ENCODE measurements at places on chromosomes 13 and 19.

GRCh38 chr19:14115756-14116155 lies 1.8 kb downstream of the PRKACA start:
- no peak for DNase-seq

DNA sequence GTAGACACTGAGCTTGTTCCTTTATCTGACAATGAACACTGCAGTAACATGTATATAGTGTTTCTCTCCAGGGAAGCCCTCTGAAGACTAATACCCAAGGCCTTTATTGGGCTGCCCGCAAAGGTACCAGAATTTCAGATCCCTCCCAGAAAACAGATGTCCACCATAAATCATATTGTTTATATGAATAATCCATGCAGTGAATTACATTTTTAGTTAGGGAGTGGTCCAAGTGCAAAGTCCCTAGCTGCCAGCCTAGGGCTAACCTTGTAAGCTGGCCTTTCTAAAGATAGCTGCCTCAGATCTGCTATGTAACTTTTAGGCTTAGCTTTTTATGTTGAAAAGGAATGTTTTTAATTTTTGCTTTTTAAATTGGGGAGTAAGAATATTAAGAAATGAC lies 44.7 kb downstream of the TDRD3 start:
- no peak for DNase-seq

DNA sequence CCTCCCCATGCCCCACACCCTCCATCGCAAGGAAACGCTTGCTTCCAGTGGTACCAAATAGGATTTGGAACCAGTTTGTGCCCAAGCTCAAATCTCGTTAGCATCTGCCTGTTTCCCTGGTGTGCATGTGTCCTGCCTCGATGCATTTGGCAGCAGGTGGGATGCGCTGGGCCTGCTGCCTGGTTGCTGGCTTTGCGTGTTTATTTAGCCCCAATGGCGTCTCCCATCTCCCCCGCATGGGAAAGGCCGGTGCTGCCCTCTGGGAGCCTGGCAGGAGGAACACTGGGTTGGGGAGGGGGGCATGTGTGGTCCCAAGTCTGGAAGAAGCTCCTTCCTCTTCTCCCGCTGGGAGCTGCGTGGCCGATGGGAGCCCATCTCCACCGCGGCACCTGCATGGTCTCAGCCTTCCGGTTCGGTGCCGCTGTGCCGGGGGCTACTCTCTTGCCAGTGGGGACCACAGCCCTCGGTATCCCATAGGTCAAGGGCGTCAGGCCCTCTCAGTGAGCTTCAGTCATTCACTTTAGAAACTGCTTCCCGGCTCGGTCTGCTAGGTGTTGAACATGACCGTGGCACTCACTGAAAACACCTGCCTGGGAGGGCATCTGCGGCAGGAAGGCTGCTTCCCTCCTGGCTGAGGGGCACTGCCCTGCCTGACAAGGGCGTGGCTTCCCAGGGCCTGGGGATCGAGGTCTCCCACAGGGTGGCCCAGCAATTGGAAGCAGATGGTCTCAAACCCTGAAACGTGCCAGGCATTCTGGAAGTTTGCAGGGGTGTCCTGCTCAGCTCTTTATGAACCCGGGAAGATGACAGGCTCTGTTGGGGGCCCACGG lies 11.8 kb upstream of the F7 start:
- DNase-seq: no peak

- no peak for DNase-seq
Observed at GRCh38 chr13:54337540-54337939, 1308.9 kb downstream of the OLFM4 start.

GRCh38 chr19:1161716-1162115 lies 12.4 kb downstream of the SBNO2 start:
- no peak for DNase-seq

DNA sequence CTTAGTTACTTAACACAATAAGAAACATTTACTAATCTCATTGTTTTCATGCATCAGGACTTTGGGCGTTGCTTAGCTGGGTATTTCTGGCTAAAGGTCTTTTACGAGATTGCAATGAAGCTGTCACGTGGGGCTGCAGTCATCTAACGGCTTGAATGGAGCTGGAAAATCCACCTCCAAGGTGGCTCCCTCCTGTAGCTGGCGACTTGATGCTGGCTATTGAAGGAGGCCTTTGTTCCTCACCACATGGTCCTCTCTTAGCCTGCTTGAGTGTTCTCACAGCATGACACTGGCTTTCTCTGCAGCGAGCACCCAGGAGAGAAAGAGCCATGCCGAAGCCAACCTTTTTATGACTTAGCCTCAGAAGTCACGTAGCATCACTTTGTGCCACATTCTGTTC lies 92.0 kb downstream of the NHLRC3 start:
- no peak for DNase-seq

DNA sequence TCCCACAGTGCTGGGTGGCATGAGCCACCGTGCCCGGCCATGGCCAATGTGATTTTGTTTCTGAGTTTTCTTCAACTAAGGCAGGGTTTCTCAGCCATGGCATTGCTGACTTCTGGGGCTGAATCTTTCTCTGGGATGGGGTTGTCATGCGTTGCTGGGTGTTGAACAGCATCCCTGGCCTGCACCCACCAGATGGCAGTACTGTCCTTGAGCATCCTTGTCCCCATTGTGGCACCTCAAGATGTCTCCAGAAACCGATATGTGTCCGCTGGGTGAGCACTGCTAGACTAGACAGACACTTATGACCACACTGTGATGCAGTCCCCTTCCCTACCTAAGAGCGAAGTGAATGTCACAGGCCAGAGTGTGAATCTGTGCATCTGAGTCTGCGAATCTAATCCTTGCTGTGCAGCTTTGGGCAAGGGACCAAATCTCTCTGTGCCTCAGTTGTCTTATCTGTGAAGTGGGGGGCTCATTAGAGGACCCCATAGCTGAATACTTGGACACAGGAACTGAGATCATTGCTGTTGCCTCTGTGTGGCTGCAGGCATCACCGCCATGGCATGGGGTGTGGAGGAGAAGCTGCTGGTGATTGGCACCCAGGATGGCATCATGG lies 50.3 kb upstream of the SIN3B start:
- peak; percentile 69 for DNase-seq

- DNase-seq: no peak
Observed at GRCh38 chr13:80755910-80756309, 415.0 kb upstream of the SPRY2 start.

DNA sequence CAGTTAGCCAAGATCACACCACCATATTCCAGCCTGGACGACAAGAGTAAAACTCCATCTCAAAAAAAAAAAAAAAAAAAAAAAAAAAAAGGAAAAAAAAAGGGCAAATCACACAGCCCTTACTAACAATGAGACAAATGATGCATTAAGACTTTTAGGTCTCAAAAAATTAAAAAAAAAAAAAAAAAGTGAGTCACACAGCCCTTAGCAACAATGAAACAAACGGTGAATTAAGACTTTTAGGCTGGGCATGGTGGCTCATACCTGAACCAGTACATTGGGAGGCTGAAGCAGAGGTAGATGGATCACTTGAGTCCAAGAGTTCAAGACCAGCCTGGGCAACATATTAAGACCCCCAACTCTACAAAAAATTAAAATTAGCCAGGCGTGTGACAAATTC lies 32.4 kb upstream of the EIF3G start:
- DNase-seq: no peak

DNA sequence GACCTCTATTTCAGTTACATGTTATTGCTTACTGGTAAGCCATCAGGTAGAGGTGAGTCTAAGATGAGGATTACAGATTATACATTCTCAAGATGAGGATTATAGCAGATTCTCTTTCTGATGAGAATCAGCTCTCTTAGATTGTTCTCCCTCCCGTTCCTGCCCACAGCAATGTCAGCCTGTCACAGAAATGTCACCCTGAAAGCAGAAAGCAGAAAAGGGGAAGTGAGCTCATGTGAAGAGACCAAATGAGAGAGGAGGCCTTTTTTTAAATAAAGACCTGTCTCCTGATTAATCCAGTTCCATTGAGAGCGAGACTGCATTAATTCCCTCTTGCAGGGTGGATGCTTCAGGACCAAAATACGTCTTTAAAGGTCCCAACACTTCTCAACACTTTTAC lies 445.6 kb downstream of the KCTD12 start:
- DNase-seq: peak; percentile 39

DNA sequence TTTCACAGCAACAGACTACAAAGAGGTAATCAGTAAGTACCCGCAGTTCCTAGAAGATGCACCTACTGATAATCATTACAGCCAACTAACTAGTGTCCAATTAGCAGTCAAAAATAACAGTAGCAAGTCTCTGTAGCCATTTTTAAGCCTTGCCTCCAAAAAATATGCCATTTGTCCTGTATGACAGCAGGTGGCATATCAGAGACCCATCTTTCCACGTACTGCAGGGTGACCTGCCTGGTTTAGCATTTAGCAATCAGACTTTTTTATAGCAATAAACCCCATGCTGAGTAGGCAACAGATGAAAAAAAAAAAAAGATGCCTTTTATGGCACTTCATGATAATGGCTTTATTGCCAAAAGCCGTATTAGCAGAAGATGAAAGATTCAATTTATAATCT lies 155.3 kb upstream of the LSM14A start:
- no peak for DNase-seq

DNA sequence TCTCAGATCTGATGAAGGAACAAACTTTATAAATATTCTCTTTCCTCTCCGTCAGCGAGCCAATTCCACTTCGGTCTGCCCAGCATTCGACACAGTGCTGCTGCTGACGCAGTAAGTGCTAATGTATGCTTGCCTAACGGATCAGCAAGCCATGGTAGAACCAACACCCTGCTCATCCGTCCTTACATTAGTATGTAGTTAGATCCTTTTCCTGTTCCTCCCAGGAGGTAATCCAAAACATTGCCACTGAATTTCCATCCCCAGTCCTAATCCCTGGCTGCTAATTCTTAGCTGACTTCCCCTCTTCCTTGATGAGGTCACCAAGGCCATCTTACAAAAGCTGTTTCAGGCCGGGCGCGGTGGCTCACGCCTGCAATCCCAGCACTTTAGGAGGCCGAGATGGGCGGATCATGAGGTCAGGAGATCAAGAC lies 88.0 kb downstream of the STARD13 start:
- no peak for DNase-seq

DNA sequence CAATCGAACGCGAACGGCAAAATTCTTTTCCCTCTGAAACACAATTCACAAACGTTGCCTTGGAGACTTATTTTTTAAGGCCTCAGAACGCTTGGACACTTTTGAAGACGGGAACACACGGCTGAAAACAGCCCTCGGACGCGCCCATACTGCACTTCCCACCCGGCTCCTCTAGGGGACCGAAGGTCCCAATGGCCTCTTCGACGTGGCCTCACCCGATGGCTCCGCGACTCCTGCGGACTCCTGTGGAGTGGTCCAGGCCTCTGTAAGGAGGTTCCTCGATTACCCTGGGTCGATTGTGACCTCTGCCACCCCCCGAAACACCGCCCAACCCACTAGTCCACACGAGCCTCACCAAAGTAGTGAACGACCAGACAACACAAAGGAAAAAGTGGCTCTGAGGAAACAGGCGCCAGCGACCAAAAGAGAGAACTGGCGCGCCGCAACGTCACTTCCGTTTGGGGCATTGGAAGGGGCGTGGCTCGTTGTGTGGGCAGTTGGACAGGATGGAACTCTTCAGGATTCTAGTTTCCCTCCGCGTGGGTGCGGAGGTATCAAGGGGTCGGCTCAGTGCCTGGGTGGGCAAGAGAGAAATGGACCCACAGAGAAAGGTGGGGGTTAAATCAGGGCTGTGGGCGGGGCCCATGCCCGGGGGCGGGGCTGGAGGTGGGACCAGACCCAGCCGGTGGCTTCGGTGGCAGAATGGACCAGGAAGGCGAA lies at the start of gene ZNF560:
TSS of gene ZNF560 (minus strand) at position 434 of the 720 bp plus-strand sequence. CDS start 23,303 bp downstream, outside the sequence.
- no peak for DNase-seq

- no peak for DNase-seq
Observed at GRCh38 chr19:575527-576506, 3.4 kb downstream of the BSG start.

DNA sequence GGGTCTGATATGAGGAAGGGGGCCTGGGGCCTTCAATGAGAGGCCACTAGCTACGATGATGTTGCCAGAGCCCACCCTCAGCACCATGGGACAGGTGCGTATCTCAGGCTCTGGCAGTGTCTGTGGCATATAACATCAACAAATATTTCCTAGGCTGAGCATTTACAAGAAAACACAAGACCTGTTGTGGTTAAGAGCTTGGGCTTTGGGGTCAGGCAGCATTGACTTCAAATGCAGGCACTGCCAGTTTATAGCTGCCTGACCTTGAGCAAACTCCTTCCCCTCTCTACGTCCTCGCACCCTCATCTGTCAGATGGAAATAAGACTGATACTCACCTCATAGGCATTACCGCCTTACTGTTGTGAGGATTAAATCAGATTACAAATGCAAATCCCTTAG lies 156.0 kb downstream of the KATNAL1 start:
- DNase-seq: no peak

DNA sequence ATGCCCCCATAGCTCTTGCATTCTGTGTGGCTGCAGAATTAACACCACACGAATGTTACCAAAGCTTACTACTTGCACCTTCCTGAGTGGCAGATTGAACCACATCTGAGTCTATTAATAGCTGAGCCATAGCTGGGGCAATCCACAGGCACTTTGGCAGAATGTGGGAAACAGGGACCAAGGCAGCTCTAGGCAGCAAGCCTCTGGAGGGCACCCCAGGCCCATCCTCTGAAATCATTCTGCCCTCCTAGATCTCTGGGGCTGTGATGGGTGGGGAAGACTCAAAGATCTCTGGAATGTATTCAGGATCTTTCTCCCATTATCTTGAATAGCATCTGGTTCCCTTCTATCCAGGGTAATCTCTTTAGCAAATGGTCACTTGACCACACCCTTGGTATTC lies 139.3 kb downstream of the TNFRSF19 start:
- no peak for DNase-seq

- no peak for DNase-seq
Observed at GRCh38 chr19:29569038-29569911, 36.8 kb upstream of the POP4 start.

- no peak for DNase-seq
Observed at GRCh38 chr19:780935-781334, 16.3 kb upstream of the PTBP1 start.

DNA sequence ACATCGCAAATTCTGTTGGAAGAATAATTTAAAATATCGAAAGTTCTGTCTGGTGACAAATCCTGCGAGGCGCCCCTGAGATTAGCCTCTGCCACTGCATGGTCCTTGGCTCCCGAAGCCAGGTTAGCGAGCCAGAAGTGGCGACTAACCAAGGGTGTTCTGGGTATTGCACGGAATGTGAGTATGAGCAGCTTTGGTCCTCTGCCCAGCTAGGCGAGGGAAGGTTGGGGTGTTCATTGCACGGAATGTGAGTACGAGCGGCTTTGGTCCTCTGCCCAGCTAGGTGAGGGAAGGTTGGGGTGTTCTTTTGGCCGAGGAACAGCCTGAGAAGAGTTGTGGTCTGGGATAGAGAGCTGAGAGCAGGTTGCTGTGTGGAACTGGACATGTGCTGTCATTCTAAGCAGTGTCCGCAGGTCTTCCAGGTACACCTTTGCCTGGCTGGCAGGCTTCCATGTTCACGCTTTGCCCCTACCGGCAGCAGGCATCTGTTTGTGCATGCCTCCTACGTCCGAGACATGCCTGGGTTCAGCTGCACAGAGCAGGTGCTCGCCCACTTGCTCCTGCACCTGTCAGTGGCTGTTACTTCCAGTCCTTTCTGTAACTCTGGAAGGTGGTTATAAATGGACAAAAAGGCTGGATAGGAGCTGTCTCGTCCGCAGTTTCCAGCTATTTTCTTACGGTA lies 18.3 kb upstream of the TEX29 start:
- DNase-seq: no peak
